ENCODE measurements at places on chromosomes 7 and 10.

DNA sequence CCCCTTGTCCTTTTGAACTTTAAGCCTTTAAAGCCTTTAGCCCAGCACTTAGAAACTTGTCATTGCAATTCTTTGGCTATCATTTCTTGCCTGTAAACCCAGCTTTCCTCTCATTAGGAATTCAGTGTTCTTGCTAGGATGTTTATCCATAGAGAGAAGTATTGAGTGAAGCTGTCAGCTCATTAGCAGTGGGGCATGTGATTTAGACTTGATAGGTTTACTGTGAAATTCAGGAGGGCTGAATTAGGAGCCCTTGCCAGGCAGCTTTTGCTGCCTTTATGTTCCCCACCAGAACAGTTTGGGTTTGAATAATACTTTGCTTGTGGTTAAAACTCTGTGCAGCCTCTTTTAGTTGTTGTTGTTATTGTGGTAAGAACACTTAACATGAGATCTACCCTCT, 39.5 kb downstream of the LHFPL3 start:
- H3K4me3 ChIP-seq, result no peak overlapping the region
- no peaks in the 10 kb centered on the region for H3K27me3 ChIP-seq
- no peak for DNase-seq

GRCh38 chr7:91064938-91065337, 199.3 kb upstream of the FZD1 start:
- no peaks in the 10 kb centered on the region for H3K27me3 ChIP-seq
- no peaks in the 10 kb centered on the region for H3K4me1 ChIP-seq
- no peak overlapping the region for H3K4me3 ChIP-seq
- no peaks in the 10 kb centered on the region for H3K36me3 ChIP-seq

GRCh38 chr10:124598773-124599587, 137.4 kb downstream of the LHPP start:
- H3K27me3 ChIP-seq, result no peaks in the 10 kb centered on the region
- no peaks in the 10 kb centered on the region for H3K36me3 ChIP-seq
- DNase-seq, result no peak
- no peaks in the 10 kb centered on the region for H3K4me1 ChIP-seq

- H3K27me3 ChIP-seq, result no peaks in the 10 kb centered on the region
- no peak overlapping the region for H3K4me3 ChIP-seq
- no peaks in the 10 kb centered on the region for H3K36me3 ChIP-seq
- H3K4me1 ChIP-seq, result peaks cover 4% of the 10 kb centered on the region
Observed at GRCh38 chr10:78516756-78517155, 483.1 kb downstream of the RPS24 start.

DNA sequence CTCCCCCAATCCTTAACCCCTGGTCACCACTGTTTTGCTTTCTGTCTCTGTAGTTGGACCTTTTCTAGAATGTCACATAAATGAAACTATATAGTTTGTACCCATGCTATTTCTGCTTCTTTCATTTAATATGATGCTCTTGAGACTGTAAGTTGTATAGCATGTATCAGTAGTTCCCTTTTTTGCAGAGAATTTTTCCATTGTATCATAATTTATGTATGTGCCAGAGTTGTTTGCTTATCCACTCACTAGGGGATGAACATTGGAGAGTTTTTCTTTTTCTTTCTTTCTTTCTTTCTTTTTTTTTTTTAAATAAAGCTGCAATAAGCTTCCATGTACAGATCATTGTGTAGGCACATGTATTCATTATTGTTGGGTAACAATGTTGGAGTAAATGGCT, 544.8 kb downstream of the CNTNAP2 start:
- no peaks in the 10 kb centered on the region for H3K27me3 ChIP-seq
- no peak overlapping the region for H3K27ac ChIP-seq
- H3K4me1 ChIP-seq, result no peaks in the 10 kb centered on the region
- DNase-seq, result no peak

Measured in CD8-positive, alpha-beta memory T cell (primary cell).